GM06990 (cell line): ENCODE measurements at places on chromosomes 2 and 18.
A peak's percentile ranks its signal among the peaks of the same experiment; 100 is the strongest.

DNA sequence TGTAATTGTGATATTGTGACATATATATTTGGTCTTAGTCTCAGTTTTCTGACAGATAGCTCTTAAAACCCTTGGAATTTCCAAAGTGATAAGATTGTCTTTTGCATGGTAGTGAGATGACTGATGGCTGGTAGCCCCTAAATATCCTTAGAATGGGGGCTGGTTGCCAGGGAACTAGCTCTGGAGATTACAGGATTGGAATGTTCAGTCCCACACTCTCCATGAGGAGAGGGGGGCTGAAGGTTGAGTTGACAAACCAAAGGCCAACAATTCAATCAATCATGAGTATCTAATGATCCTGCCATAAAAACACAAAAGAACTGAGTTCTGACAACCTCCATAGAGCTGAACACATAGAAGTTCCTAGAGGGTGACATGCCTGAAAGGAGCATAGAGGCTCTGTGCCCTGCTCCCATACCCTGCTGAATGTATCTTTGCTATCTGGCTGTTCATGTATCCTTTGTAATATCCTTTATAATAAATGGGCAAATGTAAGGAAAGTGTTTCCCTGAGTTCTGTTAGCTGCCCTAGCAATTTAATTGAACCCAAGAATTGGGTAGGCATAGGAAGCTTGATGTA lies 1680.3 kb upstream of the PIK3C3 start:
- DNase-seq: no peak

DNA sequence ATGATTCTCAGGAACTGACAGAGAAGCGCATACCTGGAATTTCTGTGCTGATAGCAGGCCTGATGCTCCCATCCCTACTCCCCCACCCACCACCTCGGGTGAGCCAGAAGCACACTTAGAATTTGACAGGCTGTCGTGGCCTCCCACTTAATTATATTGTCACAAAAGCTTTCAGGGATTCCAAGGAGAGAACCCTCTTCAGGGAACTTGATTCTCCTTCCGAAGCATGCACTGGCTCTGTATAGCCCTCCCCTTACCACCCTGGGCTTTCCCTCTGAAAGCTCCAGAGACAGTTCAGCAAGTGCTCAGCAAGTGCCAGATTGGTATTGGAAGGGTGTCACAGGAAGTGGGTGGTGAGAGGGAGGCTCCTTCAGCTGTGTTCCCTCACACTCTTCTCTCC lies 252.5 kb upstream of the SIX2 start:
- DNase-seq: no peak

- DNase-seq: no peak
Observed at GRCh38 chr18:3012136-3013023, 564 bp downstream of the LPIN2 start.

DNA sequence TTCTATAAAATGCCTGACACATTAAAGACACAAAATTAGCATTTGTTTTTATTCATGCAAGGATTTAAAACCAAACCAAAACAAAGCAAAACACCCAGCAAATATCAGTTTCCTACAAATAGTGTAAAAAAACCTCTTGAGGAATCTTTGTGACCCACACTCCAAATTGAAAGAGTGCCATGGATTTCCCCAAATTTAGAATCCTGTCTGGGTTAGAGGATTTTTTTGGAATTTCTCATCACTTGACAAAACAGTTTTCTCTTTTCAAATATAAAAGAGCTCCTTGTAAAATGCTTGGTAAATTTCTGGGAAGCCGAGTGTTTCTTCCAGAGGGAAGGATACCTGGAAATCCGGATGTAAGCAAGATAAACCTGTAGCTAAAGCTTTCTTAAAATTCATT lies 1.7 kb upstream of the FN1 start:
- no peak for DNase-seq

DNA sequence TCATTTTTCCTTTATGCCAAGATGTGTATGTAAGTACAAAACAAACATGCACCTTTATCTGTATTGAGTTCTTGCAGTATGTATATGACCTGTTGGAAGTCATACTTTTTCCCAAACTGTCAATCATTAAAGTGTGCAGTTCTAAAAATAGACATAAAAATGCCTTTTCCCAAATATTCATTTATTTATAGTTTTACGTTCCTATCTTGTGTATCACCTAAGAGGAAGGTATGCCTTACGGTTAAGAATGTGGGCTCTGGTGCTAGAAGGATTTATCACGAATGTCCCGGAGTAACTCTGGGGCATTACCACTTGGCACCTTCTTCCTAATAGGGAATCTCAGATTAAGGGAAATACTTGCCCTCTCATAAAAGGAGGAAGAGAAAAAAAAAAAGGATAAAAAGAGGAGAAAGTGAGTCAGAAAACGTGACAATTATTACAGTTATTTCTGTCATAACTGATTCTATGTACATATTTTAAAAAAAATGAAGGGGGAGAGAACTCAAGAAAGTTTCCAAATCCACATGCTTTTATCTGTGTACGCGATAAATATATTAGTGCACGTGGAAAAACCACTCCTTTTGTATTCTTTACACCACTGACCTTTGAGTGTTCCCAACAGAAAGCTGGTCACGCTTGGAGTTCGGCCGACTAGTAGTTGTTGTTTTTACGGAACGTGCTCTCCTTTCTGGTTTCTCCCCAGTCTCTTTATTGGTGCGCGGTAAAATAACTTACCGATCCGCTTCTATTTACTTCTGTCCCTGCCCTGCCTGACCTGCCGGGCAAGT lies 721 bp downstream of the MCEE start:
- no peak for DNase-seq

- no peak for DNase-seq
Observed at GRCh38 chr2:110173523-110173922, 31.3 kb downstream of the NPHP1 start.

DNA sequence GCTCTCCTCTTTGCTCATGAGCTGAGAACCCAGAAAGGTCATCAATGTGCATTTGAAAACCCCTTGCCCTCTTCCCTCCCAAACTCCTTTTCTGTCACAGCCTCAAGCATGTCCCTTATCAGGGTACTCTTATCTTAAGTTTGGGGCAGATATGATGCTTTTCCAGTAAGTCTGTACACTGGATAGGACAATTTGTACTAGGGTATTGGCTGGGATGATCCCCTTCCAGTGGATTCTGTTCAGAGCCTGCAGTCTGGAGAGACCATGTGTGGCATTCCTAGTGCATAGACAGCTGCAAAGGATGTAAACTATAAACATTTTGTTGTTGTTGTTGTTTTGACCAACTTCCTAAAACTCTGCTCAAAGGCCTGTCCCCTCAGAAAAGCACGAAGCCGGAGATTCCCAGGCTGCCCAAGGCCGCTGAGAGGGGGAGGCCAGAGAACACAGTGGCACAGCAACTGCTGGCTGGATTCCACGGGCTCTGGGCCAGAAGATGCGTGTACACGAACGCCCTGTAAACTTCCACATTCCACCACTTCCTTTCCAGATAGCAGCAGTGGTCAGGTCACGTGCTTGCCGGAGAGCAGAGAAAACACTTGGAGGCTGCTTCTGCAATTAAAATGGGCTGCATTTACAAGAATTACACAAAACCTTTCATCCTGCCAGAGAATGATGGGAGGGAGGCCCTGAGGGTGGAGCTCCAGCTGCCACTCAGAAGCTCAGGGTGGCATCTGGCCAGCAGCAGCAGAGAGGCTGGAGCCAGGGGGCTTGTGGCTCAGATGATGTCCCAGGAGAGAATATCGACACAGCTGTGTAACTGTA lies 42.1 kb downstream of the BMP10 start:
- DNase-seq: no peak

DNA sequence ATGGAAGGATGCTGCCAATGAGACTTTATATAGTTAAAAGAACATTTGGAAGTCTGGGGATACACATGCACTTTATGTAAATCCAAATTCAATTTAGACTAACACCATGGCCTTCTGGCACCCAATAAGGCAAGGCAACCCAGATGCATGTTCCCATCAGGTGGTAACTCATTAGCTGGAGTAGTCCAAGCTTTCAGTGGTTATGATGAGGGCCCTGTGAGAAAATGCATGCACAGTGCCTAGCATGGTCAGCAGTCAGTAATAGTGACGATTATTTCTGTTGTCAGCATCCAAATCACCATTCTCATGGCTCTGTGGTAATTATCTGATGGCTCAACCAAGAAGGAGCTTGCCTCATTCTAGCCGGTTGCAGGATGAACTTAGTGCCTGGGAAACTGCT lies 70.3 kb upstream of the CTLA4 start:
- DNase-seq: no peak

DNA sequence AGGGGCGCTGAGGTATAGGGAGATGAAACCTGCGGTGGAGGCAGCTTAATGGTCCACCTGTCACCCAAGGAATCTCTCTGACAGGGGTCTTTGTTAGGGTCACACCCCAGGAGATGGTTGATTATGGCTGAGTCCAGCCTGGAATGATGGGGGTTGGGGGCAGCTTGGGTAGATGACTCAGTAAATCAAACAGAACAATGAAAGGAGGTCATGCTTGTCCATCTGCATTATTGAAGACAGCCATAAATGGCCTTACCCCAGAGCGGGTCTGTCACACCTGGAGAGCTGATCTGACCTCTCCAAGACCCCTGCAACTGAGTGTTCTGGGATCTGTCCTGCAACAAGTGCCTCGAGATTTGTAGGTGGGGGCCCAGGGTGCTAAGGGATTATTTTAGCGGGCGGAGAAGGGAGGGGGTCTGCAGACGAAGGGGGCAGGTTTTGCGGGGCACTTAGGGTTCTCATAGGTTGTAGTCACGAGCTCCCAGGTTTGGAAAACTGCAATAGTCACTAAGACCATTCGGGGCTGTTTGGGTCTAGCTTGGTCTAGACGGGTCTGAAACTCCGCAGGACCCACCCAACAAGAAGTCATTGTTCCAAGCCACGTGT lies 771 bp upstream of the IGFBP2 start:
- no peak for DNase-seq

DNA sequence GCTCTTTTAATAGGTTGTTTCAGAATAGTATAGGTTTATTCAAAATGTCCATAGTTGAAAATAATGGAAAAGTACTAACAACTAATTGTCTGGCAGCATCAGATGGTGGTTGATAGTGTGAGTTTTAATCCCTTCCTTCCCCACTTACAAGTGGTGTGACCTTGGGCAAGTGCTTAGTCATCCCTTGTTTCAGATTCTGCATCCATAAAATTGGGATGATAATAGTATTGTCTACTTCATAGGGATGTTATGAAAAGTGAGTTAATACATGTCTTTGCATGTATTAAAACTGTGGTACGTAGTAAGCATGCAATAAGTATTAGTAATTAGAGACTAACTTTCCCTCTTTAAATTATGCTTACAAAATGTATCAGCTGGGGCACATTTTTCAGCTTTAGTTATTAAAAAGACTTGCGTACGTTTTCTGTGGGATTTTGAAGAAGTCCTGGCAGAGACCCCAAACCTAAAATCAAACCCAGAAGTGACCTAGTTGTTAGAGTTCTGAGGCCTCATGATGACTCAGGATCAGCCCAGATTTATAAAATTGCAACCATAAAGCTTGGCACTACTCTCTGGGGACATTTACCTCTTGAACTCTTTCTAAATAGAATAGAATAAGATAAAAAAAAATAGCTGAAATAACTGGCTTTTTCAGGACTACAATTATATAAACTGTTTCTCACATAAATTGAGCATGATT lies 8.6 kb downstream of the ITGA4 start:
- DNase-seq: no peak

DNA sequence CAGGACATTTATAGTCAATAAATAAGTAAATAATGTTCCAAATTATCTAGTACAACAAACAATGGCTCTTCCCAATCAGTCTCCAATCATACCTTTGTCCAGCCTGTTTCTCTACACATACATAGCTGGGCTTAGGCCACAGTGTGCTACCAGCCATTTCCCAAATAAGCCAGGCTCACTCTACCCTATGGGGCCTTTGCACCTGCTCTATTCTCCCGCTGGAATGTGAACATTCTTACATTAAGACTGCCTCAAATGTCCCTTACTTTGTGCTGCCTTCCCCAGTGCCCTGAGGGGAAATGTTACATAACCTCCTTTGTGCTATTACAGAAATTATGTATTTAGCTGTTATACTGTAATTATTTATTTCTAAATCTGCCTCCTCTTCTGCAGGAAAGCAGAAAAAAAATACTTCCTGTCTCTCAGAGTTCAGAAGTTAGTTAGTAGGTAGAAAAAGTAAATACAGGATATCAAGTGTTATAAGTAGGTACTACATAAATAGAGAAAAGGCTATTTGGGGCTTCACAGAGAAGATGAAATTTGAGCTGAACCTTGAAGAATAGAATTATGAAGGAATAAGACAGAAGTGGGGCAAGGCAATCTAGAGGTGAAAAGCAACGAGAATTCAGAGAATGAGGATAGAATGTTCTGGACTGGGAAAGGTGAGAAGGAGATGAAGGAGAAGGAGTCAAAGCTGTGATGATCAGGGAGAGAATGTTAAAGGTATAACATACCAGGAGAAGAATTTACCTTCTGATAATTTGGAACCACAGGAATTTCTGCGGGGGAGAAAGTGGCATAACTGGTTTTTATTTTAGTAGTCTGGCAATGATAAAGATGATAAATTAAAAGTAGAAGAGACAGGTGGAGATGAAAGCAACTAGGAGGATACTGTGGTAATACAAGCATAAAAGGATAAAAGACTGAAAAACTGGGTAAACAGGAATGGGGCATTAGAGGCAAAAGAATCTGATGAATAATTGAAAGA lies 37.0 kb downstream of the ROCK1 start:
- no peak for DNase-seq

DNA sequence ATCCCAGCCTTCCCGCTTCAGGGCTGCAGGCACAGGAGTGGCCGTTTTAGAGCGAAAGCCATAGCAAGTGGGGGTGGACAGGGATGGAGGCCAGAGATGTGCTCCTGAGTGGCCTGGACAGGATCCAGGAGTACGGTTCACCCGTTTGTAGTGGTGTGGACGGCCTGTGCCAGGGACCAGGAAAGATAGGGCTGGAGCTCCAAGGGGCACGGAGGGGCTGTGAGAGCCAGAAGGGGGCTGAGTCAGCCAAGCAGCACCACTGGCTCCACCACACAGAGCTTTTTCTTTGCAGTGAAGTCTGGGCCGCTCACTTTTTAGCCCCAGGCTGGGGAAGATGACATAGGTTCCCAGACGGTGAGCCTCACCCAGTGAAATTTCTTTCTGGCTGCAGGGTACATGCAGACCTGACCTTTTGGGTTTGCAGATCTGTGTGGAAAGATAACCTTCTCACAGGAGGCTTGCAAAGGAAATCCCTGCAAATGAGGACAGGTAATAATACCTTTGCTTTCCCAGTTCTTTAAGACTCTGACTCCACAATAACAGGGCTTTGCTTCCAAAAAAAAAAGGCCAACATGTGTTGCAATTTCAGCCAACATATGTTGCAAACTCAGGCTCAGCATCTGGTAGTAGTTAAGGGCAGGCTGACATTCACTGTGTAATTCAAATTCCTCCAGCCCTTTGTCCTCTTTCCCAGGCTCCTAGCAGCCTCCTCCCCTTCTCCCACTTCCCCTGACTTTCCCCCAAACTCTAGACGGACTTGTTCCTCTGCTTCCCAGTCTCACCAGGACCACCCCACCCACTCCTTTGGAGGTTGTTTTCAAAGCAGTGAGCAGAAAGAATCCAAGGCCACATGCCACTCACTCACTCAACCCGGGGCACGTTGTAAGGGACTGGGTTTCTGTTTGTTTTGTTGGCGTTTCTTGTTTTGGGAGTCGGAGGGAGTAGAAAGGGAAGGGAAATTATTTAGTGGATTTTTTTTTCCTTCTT lies 20.3 kb upstream of the LAPTM4A start:
- DNase-seq: no peak

- DNase-seq: peak; percentile 9
Observed at GRCh38 chr2:7203056-7203467, 285.9 kb downstream of the RNF144A start.

- DNase-seq: no peak
Observed at GRCh38 chr18:68083776-68084175, 567.3 kb upstream of the DSEL start.

GRCh38 chr2:9532421-9532820 lies 23.2 kb downstream of the ADAM17 start:
- no peak for DNase-seq
